ENCODE measurements at places on chromosomes 6 and 20. TPM values are rescaled to one million over a fixed set of nuclear protein-coding genes. Genes with fewer than 3 reads are reported as not detected.

GRCh38 chr6:47967843-47968242 is 143.2 kb downstream of the PTCHD4 start:
- no peak overlapping the region for H3K27ac ChIP-seq
- H3K27me3 ChIP-seq: no peaks in the 10 kb centered on the region
- no peak overlapping the region for H3K4me3 ChIP-seq
- H3K36me3 ChIP-seq: no peaks in the 10 kb centered on the region
- H3K4me1 ChIP-seq: no peaks in the 10 kb centered on the region

The PDYN gene
- polyA plus RNA-seq: not detected

GRCh38 chr6:44064089-44064947 is 62.9 kb downstream of the MRPL14 start:
- no peaks in the 10 kb centered on the region for H3K36me3 ChIP-seq
- DNase-seq: no peak
- H3K27ac ChIP-seq: no peak overlapping the region
- H3K27me3 ChIP-seq: no peaks in the 10 kb centered on the region
- H3K4me3 ChIP-seq: no peak overlapping the region

GRCh38 chr6:116381000-116381399 is 10.3 kb downstream of the DSE start:
- no peaks in the 10 kb centered on the region for H3K36me3 ChIP-seq
- no peak overlapping the region for H3K4me3 ChIP-seq
- H3K27me3 ChIP-seq: no peaks in the 10 kb centered on the region
- H3K27ac ChIP-seq: no peak overlapping the region

DNA sequence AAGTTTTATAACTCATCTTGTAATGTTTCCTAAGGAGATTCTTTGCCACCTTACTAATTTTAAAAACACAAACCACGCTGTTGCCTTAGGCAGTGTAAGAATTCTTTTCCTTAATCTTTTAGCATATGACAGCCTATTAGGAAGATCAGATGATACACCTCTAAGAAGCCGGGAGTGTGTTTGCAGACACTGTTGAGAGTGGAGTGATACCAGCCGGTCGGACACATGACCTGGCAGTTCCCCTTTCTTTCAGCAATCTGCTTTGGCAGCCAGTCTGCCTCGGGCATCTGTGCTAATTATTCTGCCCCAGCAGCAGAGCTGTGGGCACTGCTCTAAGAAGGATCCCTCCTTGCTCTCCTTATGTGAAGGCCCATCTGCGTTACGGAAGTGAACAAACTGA is 50.9 kb downstream of the PLCB4 start:
- H3K36me3 ChIP-seq: no peaks in the 10 kb centered on the region
- no peak overlapping the region for H3K27ac ChIP-seq
- no peak overlapping the region for H3K4me3 ChIP-seq
- no peak for DNase-seq

DNA sequence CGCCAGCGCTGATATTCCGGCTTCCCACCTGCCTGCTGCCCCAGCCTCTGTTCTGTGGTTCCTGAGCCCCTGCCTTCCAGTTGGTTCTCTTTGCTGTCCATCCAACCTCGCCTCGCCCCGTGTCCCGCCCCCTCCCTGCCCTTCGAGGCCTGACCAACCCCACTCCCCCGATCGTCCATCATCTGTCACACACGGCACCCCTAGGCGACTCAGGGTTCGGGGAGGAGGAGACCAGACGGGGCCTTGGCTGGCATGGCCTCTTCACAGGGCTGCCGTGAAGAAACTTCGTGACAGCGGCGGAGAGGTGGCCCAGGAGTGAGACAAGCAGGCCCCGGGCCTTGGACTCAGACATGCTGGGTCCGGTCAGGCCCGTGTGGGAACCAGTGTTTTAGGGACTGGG is 226.1 kb downstream of the QKI start:
- no peak overlapping the region for H3K27ac ChIP-seq
- H3K4me3 ChIP-seq: no peak overlapping the region
- DNase-seq: no peak
- H3K4me1 ChIP-seq: no peaks in the 10 kb centered on the region

- no peaks in the 10 kb centered on the region for H3K27me3 ChIP-seq
- no peak overlapping the region for H3K4me3 ChIP-seq
These were observed 9.0 kb upstream of the SLC2A12 start for GRCh38 chr6:134061440-134061839.
